ENCODE measurements at places on chromosomes 6 and 20.

- no peak for DNase-seq
Measured at GRCh38 chr20:18504479-18505060, 3.2 kb upstream of the SEC23B start.

GRCh38 chr6:51019806-51020205 lies 201.1 kb downstream of the TFAP2B start:
- DNase-seq, result no peak

- no peak for DNase-seq
Measured at GRCh38 chr6:73556836-73557235, 36.0 kb upstream of the EEF1A1 start.

GRCh38 chr6:118843685-118844390 lies 50.1 kb upstream of the ASF1A start:
- DNase-seq, result no peak

- no peak for DNase-seq
Measured at GRCh38 chr6:45706319-45706718, 309.3 kb downstream of the CLIC5 start.

- peak; percentile 22 for DNase-seq
Measured at GRCh38 chr6:117228202-117228601, 37.2 kb upstream of the VGLL2 start.

DNA sequence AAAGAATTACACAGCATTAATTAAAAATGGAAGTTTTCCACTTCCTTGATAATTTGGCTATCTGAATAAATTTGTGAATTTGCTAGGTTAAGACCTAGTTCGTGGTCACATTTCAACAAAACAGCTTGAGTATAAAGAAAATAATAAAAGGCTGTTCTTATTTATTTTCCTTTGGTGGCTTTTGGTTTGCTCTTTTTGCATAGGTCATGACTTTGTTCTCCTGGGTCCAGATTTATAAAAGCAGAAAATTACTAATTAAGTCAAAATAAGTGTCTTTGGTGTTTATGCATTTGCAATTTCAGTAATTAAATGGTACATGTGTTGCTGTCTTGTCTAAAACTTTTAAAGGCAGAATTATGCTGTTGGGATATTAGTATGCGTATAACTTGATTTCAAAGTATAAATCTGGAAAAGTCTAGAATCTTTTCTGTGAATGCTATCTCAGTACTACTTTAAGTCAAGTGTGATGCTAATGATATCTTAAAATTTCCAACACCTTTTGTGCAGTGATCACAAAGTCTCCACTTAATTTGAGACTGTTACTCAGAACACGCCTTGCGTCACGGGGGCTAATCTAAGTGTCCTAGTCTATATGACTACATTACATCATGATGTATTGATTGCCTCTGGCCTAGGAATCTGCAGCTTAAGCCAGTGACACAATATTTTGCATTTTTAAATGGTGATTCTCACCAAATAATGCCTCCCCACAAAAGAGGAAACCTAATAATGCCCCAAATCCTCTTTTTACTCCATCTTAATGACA lies 41.0 kb downstream of the GNAS start:
- DNase-seq, result no peak

- no peak for DNase-seq
Measured at GRCh38 chr6:154914288-154914687, 80.8 kb upstream of the TIAM2 start.
